Activated CD4-positive, alpha-beta T cell treated with anti-CD3 and anti-CD28 coated beads, Interleukin-10, Interleukin-2, amounts not matched to agents 100 ng/mL and 50 ng/mL, durations not matched to agents 16 hours and 8 hours (primary cell): ENCODE measurements at places on chromosomes 11 and 22.

DNA sequence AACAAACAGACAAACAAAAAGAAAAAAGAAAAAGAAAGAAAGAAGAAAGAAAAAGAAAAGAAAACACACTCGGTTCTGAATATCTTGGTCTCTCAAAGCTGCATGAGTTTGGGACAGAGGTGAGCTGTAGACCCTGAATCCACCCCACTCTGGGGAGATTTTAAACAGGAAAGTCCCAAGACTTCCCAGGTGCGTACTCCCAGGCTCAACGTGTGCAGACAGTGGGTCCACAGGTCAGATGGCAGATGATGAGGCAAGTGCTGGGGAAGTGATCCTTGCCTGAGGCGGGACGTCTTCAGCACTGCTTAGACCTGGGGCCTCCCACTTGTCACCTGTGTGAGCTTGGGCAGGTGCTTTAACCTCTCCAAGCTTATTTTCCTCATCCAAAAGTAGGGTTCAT lies 9.3 kb downstream of the CREB3L1 start:
- DNase-seq, result no peak

DNA sequence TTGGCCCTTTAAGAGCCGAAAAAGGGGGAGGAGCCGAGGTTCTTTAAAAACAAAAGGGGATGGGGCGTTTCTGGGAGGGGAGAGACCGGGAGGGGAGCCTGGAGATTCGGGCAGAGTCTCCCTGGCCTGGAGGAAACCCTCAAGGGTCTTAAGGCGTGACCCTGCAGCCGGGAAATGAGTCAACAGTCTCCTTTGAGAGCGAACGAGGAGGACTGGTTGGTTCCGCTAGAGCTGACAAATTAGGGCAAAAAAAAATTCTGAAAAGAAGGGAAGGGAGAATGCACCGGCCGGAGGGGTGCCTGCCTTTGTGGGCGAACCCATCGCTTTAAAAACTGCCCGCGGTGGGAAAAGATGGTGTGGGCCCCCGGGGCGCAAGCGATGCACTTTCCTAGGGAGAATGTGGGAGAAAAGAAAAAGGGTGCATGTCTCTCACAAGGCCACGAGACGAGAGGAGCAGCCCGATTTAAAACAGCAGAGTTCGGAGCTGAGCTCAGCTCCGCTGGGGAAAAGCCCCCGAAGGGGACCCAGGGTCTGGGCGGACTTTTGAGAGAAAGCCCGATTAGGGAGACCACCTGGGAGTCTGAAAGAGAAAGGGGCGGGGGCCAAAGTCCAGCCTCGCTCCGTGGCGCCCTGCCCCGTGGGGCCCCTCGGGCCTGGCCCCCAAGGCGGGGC lies 874 bp downstream of the ZFTA start:
- DNase-seq, result peak; percentile 55

GRCh38 chr11:47977623-47978022 lies 2.7 kb upstream of the PTPRJ start:
- DNase-seq, result no peak

DNA sequence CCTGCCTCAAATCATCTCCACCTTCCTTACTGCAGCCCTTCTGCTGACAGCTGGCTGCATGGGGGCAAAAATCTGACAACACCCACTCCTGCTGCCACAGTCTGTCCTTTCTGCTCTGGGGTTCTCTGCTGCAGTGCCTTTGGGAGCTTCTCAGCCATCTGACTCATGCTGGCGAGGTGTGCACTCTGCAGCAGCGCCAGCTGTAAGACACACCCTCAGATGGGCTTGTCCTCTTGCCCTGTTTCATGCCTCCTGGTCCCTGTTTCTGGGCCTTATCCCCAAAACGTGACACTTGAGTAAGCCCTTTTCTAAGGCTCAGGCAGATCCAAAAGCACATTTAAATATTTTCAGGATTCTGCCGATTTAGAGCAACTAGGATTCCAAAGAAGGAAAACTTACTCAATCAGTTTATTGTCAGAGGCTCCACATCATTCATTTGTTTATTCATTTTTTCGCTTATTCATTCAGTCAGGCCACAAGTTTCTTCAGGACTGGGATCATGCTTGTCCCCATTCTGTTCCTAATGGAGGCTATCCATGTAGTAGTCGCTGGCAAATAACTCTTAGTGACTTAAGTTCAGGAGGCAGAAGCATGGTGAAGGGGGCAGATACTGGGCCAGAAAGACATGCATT lies 60.2 kb downstream of the SMIM38 start:
- no peak for DNase-seq

GRCh38 chr11:62141111-62142042 lies 17.6 kb downstream of the INCENP start:
- no peak for DNase-seq

GRCh38 chr11:98180511-98180910 lies 840.2 kb upstream of the CNTN5 start:
- DNase-seq, result no peak

- DNase-seq, result peak; percentile 61
Observed at GRCh38 chr11:62463121-62463542, 44.3 kb downstream of the SCGB1A1 start.
